ENCODE measurements at places on chromosomes 11 and 22. TPM values are rescaled to one million over a fixed set of nuclear protein-coding genes. Genes with fewer than 3 reads are reported as not detected.
A peak's percentile ranks its signal among the peaks of the same experiment; 100 is the strongest.

The OR51E2 gene
- not detected for total RNA-seq

GRCh38 chr11:20035375-20035700 lies 124.9 kb downstream of the DBX1 start:
- DNase-seq, result no peak

The RCOR2 gene
- total RNA-seq, result 3.2 TPM

GRCh38 chr11:35288817-35289541 lies 130.4 kb downstream of the SLC1A2 start:
- DNase-seq, result no peak

- DNase-seq, result no peak
These were observed 88.4 kb upstream of the TEAD1 start for GRCh38 chr11:12585861-12586260.

The BATF2 gene
- total RNA-seq, result 0.61 TPM

The OR5D18 gene
- total RNA-seq, result not detected

GRCh38 chr22:37951305-37951704 lies 2.1 kb downstream of the C22orf23 start:
- no peak for DNase-seq

The PRRG4 gene
- total RNA-seq, result not detected

The APOL5 gene
- 1.2 TPM for total RNA-seq

DNA sequence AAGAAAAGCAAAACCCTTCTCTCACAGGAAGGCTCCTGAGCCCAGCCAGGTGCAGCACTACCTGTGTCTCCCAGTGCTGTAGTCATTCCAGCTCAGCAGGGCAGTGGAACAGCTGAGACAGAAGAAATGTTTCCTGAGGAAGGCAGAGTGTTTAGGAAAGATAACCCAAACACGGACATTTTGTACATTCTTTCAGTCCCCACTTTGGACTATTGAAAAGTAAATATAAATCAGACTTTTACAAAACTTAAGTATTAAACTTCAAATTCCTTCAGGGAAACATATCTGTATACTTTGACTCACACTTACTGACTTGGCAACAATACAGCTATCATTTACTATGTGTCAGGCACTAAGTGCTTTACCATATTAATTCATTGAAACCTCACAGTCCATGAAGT lies 40.4 kb downstream of the RRAS2 start:
- DNase-seq, result no peak

GRCh38 chr11:13868710-13869397 lies 93.7 kb upstream of the SPON1 start:
- DNase-seq, result no peak

- no peak for DNase-seq
These were observed 2.6 kb downstream of the NELL1 start for GRCh38 chr11:20671856-20672546.

The KCNK4 gene
- total RNA-seq, result 0.92 TPM

- no peak for DNase-seq
These were observed 6.9 kb downstream of the VWA5A start for GRCh38 chr11:124122123-124122522.

The CARS1 gene
- 88.8 TPM for total RNA-seq

GRCh38 chr22:38649841-38650522 lies 6.2 kb downstream of the FAM227A start:
- no peak for DNase-seq

GRCh38 chr11:19770277-19770676 lies 57.6 kb downstream of the NAV2 start:
- DNase-seq, result no peak

DNA sequence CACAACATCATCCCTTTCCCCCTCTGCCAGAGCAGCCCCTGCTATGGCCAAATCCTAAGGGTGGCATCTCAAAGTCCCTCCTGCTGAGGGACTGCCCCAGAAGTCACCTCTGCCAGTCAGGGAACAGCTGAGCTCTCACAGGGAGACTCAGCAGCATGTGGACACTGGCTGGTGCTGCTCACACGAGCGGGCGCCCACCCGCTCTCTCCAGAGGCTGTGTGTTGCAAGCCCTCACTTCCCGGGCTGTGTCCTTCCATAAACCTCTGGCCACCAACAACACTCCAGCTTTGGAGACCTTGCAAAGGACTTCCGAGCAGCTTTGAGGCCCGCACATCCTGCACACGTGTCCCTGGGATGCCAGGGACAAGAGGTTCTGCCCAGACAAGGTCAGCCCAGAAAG lies 2.8 kb downstream of the IGSF9B start:
- no peak for DNase-seq

GRCh38 chr22:40004836-40005235 lies 10.1 kb downstream of the FAM83F start:
- DNase-seq, result no peak

GRCh38 chr11:126350836-126351235 lies 4.7 kb upstream of the ST3GAL4 start:
- no peak for DNase-seq

DNA sequence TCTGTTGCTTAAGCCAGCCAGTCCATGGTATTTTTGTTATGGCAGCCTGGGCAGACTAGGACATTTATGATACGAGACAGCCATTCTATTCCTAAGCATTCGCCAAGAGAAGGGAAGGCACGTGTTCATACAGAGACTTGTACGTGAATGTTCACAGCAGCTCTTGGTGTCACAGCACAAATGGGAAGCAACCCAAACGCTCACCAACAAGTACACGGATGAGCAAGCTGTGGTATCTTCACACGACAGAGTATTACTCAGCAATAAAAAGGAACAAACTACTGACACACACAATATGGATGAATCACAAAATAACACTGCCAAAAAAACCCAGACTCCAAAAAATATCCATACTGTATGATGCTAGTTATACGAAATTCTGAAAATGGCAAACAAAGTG lies 85.1 kb downstream of the PHF21B start:
- no peak for DNase-seq

DNA sequence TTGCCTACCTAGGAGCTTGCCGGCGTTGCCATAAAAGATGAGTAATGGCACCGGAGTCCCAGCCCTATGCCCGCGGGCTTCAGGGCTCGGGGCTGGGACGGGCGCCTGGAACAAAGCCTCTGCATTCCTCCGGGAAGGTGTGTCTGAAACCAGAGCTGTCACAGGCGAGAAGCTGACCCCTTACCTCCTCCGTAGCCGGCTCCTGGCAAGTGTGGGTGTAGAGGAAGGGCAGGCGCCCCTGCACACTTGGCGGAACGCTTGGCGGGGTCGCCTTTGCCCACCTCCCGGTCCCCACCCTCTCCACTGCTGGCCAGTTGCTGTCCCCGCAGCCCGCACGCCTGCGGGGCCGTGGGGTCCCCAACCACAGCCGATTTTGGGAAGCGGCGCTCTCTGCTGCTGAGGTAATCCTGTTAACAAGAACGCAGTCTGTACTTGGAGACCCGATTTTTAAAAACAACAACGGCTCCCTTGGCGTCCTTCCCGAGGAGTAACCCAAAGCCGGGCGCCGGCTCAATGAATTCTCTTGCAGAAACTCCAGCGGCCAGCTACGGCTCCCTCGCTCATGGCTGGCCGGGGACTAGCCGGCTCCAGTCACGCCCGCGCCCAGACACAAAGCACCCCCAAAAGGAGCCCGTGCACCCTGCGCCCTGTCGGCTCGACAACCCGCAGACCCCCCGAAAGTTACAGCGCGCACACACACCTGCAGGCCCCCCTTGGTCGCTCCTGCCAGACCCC lies 89.2 kb downstream of the PLEKHA7 start:
- DNase-seq, result no peak

GRCh38 chr11:86249307-86250098 lies 5.0 kb downstream of the EED start:
- DNase-seq, result no peak

DNA sequence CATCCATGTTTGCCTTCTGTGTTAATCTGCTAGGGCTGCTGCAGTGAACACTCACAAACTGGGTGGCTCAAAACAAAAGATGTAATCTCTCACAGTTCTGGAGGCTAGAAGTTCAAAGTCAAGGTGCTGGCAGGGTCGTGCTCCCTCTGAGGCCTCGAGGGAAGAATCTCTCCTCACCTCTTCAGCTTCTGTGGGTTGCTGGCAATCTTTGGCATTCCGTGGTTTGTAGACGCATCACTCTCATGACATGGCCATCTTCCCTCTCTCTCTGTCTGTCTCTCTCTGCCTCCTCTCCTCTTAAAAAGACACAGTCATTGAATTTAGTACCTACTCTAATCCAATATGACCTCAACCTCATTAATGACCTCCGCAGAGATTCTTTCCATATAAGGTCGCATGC lies 78.8 kb downstream of the TSPAN18 start:
- DNase-seq, result no peak

DNA sequence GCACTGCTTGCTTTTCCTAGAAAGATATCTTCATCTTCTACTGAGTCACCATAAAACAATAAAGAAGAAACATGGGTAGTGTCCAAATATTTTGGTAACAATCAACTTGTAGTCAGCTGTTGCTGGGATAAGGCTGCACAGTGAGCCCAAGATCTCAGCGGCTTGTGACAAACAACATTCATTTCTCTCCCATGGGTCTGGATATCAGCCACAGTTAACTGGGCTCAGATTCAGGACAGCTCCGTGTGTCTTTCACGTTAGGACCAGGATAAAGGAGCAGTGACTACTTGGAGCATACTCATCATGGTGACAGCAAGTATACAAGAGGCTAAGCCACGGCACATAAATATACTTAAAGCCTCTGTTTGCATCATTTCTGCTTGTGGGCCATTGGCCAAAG lies 27.9 kb upstream of the GRK3 start:
- DNase-seq, result no peak

The PKNOX2 gene
- total RNA-seq, result not detected

- no peak for DNase-seq
These were observed 3.9 kb downstream of the P2RY2 start for GRCh38 chr11:73221996-73222395.

DNA sequence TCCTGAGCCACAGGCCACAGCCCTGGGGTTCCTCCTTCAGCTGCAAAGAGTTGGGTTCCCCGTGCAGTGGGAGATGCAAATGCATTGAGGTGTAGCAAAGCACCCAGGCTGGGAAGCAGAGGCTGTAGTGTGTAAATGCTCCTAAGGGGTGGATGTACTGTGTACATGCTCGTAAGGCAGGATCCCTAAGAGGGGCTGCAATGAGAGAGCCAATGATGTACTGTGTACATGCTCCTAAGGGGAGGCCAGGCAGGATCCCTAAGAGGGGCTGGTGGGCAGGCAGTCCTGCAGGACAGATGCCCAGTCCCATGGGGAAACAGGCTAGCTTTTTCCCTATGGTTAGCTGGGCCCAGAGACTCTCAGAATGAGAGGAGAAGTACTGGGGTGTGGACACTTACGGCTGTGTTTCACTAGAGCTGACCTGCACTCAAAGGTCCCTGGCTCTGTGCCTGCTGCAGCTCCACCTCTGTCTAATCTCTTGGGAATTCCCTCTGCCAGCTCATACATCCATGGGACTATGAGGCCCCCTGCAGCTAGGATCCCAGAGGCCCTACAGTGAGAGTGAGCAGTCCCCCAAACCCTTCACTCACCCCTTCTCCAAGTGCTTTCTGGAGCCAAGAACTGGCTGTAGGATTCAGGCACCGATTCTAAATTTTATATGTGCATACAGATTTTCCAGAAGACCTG lies 261.9 kb upstream of the LUZP2 start:
- DNase-seq, result no peak

GRCh38 chr11:47267876-47268275 lies 2.1 kb upstream of the MADD start:
- DNase-seq, result no peak

The CPT1A gene
- total RNA-seq, result 17.2 TPM

DNA sequence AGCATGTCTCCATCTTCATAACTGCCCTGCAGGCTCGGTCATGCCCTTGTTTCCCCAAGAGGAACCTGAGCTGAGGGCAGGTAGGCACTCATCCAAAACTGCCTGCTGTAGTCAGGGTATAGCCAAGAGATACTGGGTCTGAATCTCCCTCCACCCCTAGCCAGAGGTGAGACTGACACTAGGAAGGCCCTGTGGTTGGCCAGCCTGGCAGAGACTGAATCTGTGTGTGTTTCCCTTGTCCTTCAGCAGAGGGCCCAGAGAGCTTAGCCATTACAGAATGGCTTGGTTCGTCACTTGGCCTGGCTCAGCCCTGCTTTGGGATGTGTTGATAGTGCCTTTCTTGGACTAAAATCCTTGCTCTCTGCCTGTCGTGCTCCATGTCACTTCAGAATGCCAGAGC lies 79.3 kb upstream of the SUSD2 start:
- DNase-seq, result no peak

DNA sequence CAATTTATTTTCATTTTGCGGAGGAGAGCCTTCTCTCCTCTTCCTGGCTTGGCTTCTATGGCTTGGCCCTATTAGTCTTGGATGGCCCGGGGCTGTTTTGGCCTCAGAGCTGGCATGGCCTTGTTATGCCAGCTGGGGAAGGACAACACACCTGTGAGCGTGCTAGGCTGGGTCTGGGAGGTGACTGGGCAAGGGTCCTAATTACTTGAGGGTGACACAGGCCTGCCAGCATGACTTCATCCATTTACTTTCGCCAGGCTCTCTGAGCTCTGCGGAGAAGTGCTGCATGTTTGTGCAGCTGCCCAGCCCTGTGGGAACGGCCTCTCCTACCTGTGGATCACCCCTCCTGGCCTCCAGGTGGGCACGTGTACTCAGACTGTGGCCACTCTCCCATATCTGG lies 153.6 kb downstream of the SNX19 start:
- DNase-seq, result no peak

The TOM1 gene
- 24.4 TPM for total RNA-seq

The SLC17A6 gene
- not detected for total RNA-seq

- DNase-seq, result no peak
These were observed at the start of gene PTPN5 for GRCh38 chr11:18791207-18791968. Gene PTPN5, minus strand, starts transcription at chr11:18791798. Its CDS starts 19,840 bp downstream, at chr11:18771958.

DNA sequence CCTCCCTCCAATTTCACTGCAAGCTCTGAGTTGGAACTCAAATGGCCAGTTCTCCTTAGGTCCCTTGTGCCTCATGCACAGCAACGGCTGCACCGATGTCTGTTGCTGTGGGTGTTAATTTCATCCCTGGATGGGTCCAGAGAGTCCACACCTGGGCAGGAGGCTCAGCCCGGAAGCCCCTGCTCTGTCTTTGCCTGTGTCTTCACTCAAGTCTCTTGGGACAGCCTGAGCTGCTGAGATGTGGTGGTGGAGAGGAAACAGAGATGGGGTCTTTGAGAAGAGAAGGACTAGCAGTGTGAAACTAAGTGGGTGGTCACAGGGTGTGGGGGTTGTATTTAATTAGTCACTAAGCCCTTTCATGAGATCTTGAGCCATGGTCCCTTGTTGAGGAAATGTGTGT lies 109.3 kb downstream of the NECTIN1 start:
- peak; percentile 77 for DNase-seq

The MAP6 gene
- not detected for total RNA-seq

The C22orf42 gene
- not detected for total RNA-seq

- DNase-seq, result no peak
These were observed 293.5 kb downstream of the TMEM135 start for GRCh38 chr11:87331273-87331672.
